ENCODE measurements at places on chromosomes 2 and 18.

- DNase-seq: no peak
Measured at GRCh38 chr18:41060967-41061366, 894.1 kb upstream of the PIK3C3 start.

- DNase-seq: no peak
Measured at GRCh38 chr2:1494257-1494656, 81.0 kb downstream of the TPO start.

DNA sequence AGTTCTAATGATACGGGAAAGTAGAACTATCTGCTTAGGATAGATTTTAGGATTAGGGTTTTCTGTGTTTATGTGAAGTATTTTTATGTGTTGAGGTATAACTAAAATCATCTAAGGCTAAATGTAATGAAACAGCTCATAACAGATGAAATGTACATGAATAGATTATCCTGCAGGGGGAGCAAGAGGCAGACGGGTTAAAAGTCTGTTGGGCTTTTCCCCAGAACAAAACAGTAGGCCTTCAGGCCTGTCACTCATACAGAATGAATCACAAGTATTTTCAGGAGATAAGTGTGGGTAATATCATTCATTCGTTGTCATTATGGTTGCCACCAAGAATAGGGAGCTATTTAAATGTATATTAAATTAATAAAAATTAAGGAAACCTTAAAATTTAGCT lies 107.9 kb upstream of the IL1R2 start:
- DNase-seq: no peak

DNA sequence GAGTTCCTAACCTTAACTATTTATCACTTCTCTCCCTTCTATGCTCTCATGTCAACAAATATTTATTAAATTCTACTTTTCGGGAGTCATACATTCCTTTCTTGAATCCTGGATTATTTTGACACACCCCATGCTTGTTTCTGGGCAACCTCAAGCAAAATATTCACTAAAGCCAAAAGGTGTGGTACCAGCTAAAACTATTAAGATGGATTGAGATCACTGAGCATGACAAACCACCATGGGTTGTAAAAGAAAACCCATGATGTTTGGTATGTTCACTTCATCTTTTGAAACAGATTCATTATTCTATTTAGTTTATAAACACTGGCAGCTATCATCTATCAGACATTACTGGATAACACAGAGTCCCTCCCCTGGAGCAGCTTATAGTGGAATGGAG lies 32.5 kb downstream of the DPP4 start:
- no peak for DNase-seq

DNA sequence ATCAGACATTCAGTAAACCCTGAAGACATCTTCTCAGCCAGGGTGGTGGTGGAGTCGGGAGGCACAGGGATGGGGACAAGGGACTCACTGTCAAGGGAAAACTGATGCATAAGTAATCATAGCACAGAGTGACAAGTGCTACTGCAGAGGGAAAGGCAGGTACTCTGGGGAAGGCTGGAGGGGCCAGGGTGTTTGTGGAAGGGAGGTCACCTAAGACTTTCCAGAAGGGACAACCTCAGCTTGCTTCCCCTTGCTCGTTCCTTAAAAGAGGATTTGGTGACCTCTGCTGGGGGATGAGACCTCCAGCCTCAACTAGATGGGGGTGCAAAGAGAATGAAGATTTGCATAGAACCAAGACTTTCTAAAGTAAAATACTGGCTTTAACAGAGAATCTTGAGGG lies 99.5 kb downstream of the SLC4A3 start:
- no peak for DNase-seq

DNA sequence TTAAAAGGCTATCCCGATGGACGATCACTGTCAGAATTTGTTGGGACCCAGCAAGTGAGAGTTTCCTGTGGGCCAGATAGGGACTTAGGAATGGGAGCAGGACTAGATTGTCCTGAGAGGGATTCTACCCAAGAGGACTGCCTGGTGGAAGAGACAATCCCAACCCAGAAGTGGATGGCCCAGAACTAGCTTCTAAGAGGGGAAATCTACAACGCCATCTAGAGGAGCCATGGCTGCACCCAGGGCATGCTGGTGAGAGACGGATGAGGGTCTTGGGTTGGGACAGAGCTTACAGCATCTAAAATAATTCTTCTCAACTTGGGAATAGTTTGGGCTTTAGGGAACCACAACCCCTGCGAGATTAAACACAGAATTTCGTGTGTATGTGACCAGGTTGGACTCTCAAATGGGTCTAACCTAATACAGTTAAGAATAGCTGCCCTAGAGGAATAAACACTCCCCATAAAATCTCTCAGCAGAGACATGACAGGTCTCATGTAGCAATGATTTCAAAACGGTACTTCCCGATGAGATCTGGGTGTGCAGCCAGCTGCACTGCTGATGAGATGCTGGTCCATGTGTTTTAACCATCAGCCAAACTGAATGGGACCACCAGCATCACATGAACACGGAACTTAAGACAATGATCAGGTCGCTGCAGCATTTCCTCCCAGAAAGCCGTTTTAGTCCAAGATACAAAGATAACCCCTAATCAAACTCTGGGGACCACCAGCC lies 50.8 kb downstream of the CCBE1 start:
- DNase-seq: no peak

- no peak for DNase-seq
Measured at GRCh38 chr2:168592181-168592831, 136.2 kb downstream of the CERS6 start.

- DNase-seq: no peak
Measured at GRCh38 chr2:237956402-237956736, 10.4 kb upstream of the UBE2F start.

- DNase-seq: no peak
Measured at GRCh38 chr2:45889053-45889452, 237.6 kb downstream of the PRKCE start.

- no peak for DNase-seq
Measured at GRCh38 chr2:178756843-178757242, 50.4 kb downstream of the TTN start.

DNA sequence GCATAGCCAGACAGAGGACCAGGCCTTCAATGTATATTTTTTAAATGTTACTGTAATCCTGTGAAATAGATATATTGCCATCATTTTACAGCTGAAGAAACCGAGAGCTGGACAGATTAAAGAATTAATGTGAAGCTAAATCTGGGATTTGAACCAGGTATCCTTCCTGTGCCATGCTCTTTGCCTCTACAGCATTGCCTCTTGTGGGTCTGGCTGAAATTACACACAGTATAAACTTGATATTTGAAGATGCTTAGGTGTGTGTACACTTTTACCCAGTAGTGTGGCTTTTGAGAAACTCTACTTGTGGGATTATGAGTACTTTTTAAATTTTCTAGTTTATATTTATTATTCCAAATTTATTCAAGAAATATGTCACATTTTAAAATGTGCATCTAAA lies 264.5 kb downstream of the CNTNAP5 start:
- DNase-seq: no peak

GRCh38 chr2:241914542-241914941 lies 45.0 kb downstream of the RTP5 start:
- DNase-seq: no peak

DNA sequence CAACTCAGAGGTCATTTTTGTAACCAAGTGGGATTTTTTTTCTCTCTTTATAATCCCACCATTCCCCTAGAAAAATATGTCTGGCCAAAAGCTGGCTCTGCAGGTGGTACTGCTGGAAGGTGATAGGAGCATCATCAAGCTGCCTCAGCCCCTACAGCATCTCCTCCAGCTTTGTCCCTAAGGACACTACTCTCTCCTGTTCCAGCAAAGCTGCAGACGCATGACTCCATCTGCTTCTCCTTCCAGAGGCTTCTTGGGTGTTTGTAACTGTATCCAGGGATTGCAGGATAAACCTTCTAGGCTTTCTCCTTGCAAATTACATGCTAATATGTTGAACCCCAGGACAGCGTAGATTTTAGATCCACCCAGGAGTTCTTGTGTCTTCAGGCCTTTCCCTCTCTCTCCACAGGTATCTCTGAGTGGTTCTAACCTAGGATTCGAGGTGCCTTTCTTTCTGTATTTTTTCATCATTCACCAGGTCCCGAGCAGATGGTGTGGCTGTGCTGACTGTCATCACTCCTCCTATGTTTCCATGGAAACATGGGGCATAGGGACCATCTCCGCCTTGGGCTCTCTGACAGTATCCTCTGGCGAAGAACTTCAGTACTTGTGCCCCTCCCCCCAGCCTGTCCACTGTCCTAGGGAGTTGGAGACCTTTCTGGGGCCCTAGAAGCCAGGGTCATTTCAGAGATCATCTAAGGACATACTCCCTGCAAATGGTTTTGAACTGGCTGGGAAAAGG lies 34.3 kb downstream of the AFF3 start:
- no peak for DNase-seq

- DNase-seq: no peak
Measured at GRCh38 chr2:15899327-15899612, 41.1 kb upstream of the MYCN start.

DNA sequence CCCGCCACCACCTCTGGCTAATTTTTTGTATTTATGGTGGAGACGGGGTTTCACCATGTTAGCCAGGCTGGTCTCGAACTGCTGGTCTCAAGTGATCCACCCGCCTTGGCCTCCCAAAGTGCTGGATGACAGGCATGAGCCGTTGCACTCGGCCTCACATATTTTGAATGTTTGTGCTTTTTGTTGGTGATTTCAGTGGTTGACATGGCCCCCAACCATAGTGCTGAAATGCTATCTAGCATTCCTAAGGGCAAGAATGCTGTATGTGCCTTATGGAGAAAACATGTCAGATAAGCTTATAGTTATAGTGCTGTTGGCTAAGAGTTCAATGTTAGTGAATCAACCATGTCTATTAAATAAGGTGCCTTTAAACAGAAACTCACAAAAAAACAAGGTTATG lies 8.9 kb downstream of the ZAP70 start:
- DNase-seq: no peak

DNA sequence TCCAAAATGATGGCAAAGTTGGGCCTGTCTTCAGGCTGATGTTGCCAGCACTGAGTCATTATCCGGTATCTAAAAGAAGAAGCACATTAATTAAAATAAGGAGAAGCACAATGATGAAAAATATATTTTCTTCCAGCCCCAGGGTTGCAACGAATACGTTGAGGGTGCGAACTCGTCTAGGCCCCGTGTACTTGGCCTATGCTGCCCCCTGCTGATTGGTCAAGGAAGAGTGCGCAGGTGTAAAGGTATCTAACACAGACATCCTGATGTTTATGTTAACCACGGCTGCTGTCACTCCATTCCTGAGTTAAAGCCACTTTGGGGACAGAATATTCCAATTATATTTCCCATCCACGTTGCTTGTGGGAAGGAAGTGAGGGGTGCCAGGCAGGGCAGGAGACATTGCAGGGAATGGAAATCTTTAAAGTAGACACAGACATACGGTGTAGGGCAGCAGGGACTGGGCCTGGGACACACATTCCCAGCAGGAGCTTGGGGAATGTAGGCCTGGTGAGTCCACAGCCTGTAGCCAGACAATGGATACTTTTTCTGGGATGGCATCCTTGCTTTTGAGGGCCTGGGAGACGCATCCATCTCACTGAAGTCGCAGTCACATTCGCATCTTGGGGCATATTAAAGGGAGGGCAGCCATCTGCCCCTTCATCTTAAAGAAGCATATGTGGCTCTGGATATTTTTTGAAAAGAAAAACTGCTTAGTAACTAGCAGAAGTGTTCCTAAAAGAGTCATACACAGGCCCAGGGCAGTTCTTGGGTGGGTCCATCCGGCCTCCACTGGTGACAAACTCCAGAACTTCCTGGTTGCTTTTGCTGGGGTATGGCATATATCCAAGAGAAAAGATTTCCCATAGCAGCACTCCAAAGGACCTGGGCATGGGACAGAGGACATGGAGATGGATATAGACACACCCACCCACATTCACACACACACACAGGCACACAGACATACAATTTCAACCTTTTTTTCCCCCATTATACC lies 81.9 kb downstream of the CLIP4 start:
- DNase-seq: peak; percentile 24

- DNase-seq: no peak
Measured at GRCh38 chr2:191693778-191694177, 15.8 kb downstream of the NABP1 start.

DNA sequence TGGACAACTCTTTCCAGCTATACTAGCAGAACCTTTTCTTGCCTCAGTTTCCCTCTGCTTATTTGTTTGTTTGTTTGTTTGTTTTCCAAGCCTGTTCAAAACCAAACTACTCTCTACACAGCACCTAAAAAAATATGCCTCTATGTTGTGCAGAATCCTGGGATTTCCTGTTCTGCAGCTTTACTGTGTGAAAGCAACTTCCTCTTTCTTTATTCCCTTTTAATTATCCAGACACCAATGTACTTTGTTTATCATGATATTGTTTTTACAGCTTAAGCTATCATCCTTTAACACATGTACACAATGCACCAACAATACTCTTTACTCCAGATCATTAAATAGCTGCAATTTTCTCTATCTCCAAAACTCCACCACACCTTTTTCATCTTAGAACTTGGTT lies 259.5 kb downstream of the EPHA4 start:
- DNase-seq: no peak

- no peak for DNase-seq
Measured at GRCh38 chr2:195486987-195487644, 169.9 kb upstream of the SLC39A10 start.

GRCh38 chr2:103232865-103233264 lies 471.0 kb downstream of the TMEM182 start:
- no peak for DNase-seq

DNA sequence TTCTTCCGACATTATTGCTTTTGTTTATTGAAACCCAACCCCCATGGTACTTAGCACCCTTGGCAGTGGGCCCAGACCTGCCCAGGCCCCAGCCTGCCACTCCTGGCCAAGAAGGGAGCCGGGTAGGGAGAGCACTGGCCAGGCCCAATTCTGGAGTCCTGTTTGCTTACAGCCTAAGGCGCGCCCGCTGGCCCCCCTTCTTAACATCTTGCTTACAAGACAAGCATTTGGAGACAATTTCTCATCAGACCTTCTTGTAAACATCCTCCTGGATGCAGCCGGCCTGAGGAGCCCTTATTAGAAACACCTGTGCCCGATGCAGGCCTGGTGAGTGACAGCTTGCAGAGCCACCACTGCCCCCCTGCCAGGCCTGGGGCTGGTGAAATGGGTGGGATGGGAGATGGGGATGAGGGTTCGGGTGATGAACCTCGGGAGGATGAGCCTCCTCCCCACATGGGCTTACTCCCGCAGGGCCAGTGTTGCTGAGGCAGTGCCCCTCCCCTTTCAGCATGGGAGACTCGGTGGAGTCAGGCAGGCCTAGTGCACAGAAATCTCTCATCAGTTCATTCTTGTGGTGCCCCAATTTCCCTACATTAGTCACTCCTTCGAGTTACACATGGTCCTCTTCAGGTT lies 217.5 kb downstream of the CYP26B1 start:
- DNase-seq: no peak

DNA sequence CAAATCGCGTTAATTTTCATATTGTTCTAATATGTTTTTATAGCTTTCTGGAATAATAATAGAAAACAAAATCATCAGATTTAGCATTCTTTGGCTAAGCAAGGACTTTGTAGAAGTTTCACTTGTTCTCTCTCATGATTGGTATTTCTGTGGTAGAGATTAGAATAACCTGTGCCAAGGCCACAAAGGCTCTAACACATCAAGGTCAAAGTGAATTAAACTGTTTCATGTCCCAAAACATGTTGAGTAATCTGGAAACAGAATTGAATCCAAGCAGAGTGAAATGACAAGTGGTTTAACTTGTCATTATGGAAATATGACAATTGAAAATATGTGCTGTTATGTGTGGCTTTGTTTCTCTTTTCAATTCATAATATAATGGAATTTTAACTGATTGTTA lies 617.4 kb downstream of the CCDC85A start:
- no peak for DNase-seq
